ENCODE measurements at places on chromosomes 6 and 20.

DNA sequence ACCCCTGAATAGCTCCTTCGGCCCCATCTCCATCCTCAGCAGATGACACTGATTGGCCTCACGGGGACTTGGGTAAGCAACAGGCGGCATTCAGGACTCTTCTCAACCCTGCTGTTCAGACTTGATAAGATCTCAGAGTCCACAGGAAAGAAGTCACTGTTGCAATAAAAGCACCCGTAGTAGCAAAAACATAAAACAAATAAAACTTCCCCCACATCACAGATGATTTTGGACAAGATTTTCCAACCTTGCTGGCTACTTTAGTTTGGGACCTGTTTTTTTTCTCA lies 17.1 kb upstream of the C20orf144 start:
- no peak for DNase-seq

DNA sequence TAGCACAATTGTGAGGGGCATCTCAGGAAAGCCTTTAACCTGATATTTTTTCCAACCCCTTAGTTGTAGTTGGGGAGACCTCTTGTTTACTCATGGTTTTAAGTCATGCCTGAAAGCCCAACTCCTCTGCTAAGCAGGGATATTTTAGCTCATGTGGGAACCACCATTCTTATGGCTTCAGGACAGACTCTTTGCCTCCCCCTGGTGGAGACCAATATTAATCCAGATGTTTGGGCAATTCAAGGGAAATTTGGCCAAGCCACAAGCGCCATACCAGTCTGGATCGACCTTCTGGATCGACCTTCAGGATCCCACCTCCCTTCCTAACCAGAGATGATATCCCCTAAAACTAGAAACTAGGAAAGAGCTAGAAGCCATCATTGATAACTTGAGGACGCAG lies 211.2 kb downstream of the C6orf118 start:
- DNase-seq, result no peak

GRCh38 chr6:2447931-2448330 lies 202.5 kb upstream of the GMDS start:
- DNase-seq, result no peak

DNA sequence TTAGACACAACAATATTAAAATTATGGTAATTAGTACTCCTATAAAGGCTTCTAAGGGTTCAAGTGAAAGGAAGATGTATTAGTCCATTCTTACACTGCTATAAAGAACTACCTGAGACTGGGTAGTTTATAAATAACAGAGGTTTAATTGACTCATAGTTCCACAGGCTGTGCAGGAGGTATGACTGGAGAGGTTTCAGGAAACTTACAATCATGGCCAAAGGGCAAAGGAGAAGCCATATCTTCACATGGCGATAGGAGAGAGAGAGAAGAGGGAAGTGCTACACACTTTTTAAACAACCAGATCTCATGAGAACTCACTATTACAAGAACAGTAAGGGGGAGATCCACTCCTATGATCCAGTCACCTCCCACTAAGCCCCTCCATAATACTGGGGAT lies 52.9 kb downstream of the TINAG start:
- DNase-seq, result no peak

- DNase-seq, result peak; percentile 78
Measured at GRCh38 chr6:3742426-3743344, 8.8 kb downstream of the PXDC1 start.

GRCh38 chr6:121809211-121809610 lies 373.8 kb downstream of the GJA1 start:
- no peak for DNase-seq

GRCh38 chr20:51463560-51463959 lies 79.0 kb downstream of the NFATC2 start:
- no peak for DNase-seq

DNA sequence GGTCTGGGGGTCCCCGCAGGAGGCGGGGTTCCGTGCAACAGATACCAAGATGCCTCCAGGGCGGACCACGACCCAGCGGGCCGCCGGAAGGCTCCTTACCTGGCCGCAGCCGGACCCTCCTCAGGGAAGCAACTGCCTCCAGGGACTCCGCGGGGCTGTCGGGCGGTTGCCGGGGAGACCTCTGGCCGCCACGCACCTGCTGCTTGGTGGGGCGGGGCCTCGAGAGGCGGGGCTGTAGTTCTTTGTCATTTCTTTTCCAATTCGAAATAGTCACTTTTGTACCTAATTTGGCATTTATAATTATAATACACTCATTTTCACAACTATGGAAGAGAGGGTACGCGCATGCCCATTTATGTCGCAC lies 647 bp downstream of the AK9 start:
- peak; percentile 57 for DNase-seq

GRCh38 chr6:13671548-13672127 lies 40.0 kb downstream of the RANBP9 start:
- no peak for DNase-seq

DNA sequence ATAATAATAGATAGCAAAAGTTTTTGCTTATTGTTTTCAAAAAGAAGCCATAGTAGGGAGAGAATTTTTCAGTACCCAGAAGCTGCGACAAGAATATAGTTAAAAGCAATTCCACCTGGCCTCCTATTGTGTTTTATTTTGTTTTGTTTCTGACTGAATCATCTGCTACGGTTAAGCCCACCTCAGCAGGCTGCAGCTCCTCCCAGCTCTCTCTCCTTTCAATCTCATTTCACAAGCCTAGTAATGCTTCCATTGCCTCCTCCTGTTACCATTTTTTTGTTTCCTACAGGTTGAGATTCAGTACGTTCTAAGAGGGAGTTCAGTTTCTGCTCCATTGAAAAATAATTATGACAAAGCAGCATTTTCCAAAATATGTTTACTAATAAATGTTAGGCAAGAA lies 77.9 kb downstream of the PCSK2 start:
- DNase-seq, result no peak

DNA sequence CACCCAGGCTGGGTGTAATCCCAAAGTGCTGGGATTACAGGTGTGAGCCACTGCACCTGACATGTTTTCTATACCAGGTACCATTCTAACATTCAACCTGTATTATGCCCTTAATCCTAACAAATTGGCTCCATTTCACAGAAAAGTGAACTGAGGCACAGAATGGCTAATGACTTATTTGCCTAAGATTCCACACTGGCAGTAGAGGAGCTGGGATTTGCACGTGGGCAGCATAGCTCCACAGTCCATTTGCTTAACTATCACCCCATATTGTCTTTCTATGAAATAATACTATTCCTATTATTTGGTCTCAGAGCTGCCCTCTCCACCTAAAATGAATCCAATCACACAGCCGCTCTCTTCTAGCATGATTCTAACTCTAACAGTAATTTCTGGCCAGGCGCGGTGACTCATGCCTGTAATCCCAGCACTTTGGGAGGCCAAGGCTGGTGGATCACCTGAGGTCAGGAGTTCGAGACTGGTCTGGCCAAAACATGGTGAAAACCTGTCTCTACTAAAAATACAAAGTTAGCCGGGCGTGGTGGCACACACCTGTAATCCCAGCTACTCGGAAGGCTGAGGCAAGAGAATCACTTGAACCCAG lies 23.3 kb upstream of the MYMX start:
- DNase-seq, result no peak

GRCh38 chr6:39420300-39421265 lies 98.1 kb upstream of the KCNK16 start:
- DNase-seq, result no peak

DNA sequence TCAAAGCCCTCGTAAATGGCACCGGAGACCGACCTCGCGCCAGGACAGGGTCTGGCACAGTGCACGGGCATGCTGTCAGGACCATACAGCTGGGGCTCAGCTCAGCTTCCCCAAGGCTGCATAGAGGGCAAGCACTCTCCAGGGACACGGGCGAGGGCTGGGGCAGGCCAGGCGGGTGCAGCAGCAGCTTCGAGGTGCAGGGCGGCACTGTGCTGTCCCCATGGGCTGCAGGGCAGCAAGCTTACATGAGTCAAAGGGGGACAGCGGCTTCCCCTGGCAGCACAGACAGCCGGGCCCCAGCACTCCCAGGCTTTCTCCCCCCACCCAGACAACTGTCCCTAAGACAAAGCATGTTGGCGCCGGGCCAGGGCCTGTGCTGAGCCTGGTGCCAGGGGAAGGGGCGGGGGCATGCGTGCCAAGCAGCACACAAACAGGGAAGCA lies 25.7 kb downstream of the PSMG4 start:
- DNase-seq, result no peak

- DNase-seq, result no peak
Measured at GRCh38 chr6:27720607-27721580, 191.3 kb downstream of the OR2B2 start.

GRCh38 chr6:145891565-145891964 lies 72.6 kb downstream of the SHPRH start:
- DNase-seq, result no peak

GRCh38 chr20:43755390-43755789 lies 28.6 kb upstream of the GTSF1L start:
- no peak for DNase-seq

DNA sequence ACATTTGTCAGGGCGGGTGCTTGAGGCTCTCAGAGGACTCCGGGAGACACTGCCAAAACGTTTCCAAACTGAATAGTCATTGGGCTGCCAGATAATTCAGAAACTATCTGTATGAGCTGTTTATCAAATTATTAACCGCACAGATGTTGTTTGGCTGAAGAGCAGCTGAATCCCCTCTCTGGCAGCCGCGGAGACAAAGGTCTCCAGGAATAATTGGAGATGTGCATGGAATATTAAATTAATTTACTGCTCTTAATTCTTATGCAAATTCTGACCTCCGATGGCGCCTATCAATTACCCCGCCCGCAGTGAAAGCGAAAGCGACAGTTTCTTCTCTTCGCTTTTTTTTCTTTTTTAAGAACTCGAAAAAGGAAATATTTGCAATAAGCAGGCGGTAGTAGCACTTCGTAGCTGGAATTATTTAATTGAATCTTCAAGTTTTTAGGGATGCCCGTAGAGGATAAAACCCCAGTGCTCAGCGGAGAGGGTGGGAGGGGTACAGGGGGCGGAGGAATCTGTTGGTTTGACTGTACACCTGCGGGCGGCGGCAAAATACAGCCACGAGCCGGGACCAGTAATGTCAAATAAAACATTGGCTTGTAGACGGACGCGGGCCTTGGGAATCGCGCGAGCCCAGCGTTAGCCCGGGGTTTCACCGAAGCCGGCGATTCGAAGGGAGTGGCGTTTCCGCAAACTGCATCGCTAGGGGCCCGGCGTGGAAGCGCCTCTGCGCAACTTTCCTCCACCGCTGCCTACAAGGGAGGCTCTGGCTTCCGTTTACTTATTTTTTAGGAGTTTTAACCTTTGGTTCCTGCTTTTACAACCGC lies 6.2 kb downstream of the LINC00237 start:
- peak; percentile 46 for DNase-seq

DNA sequence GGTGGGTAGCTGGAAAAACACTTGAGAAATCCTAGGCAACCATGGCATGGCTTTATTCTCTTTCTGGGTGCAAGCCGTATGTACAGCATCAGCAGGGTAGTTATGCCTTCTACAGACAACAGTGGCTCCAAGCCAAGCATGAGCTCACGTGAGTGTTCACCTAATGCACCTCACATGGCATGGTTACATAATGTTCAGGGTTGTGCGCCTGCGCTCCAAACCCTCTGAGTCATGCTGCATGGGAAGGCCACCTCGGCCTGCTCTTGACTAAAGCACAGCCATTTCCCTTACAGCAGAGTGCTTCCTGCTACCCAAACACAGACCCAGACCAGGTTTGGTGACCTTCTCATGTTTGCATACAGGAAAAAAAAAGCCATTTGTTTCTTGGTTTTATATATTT lies 96.2 kb downstream of the VIP start:
- DNase-seq, result no peak

All from CD4-positive, alpha-beta T cell treated with Interferon gamma for 1 hour (primary cell).